ENCODE measurements at places on chromosomes 7 and 10. TPM values are rescaled to one million over a fixed set of nuclear protein-coding genes. Genes with fewer than 3 reads are reported as not detected.
A peak's percentile ranks its signal among the peaks of the same experiment; 100 is the strongest.

The PLPP4 gene
- not detected for total RNA-seq

The TYW1B gene
- total RNA-seq: 9.8 TPM

- DNase-seq: no peak
These were observed 158.0 kb downstream of the IPMK start for GRCh38 chr10:58109731-58110130.

GRCh38 chr10:71443676-71444075 is 47.0 kb downstream of the CDH23 start:
- DNase-seq: no peak

GRCh38 chr10:89710753-89711152 is 9.4 kb downstream of the KIF20B start:
- no peak for DNase-seq

The MAGI2 gene
- total RNA-seq: 0.94 TPM

GRCh38 chr10:103614306-103615158 is 121.0 kb downstream of the NEURL1 start:
- DNase-seq: no peak

- peak; percentile 87 for DNase-seq
These were observed 573 bp downstream of the TFR2 start for GRCh38 chr7:100640517-100641440.

The SLC12A9 gene
- total RNA-seq: 20.2 TPM

DNA sequence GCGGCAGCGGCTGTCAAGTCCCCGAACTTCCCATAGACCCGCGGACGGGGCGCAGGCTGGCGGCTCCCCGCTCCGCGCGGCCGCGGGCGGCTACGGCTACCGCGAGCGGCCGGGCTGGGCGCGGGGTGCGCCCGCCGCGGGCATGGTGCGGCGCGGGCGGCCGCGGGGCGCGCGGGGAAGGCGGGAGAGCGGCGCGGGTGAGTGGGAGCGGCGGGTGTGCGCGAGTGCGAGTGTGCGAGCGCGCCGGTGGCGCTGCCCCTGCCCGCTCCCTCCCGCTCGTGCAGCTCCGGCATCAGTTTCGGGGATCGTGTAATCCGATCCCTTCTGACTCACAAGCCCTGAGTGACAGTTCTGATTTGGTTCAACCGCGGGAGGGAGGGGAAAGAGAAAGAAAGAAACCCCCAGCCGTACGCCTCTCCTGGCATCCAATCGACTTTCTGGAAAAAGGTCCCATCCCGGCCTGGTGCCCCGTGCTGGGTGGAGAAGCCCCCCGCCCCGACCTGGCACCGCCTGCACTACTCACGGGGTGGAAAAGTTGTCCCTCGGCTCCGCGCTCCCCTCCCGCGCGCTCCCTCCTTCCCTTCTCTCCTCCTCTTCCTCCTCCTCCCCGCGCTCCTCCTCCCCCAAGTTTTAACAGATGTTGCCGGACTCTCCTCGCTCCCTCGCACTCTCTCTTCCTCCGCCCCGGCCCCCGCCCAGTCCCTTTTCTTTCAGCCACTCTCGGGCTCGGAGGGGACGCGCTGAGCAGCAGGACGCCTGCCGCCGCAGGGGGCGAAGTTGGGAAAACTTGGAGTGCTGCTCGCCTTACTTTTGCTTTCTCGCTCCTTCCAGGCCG is at the start of gene GLI3:
Gene GLI3 (minus strand): TSS at position 234 of the 835 bp plus-strand sequence. CDS start 13,956 bp downstream, outside the sequence.
- peak; percentile 70 for DNase-seq

The TLX1 gene
- 0.33 TPM for total RNA-seq

The PHKG1 gene
- total RNA-seq: 0.29 TPM

DNA sequence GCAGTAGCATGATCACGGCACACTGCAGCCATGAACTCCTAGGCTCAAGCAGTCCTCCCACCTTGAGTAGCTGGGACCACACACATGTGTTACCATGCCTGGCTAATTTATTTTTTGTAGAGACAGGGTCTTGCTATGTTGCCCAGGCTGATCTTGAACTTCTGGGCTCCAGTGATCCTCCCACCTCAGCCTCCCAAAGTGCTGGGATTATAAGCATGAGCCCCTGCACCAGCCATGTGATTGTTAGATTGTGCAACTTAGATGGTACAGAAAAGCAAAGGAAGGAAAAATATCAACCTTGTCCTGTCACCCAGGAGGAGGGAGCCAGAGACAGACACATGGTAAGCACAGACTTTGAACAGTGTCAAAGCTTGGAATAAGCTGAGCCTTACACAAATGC is 73.5 kb downstream of the CCNY start:
- DNase-seq: no peak

GRCh38 chr7:149620961-149621360 is 123.4 kb upstream of the ZNF746 start:
- DNase-seq: no peak

GRCh38 chr7:39987641-39988347 is 37.7 kb downstream of the CDK13 start:
- no peak for DNase-seq

The BAIAP2L1 gene
- 22.9 TPM for total RNA-seq

The POT1 gene
- 63.6 TPM for total RNA-seq

GRCh38 chr10:93503075-93503474 is 6.7 kb downstream of the CEP55 start:
- DNase-seq: no peak

The NODAL gene
- total RNA-seq: not detected

- no peak for DNase-seq
These were observed 22.5 kb downstream of the ST8SIA6 start for GRCh38 chr10:17431871-17432311.

GRCh38 chr7:141113131-141113530 is 39.3 kb downstream of the TMEM178B start:
- no peak for DNase-seq

- DNase-seq: no peak
These were observed 4.6 kb downstream of the VWA2 start for GRCh38 chr10:114243661-114244060.

The LBX1 gene
- total RNA-seq: not detected

The UTF1 gene
- total RNA-seq: 0.16 TPM

DNA sequence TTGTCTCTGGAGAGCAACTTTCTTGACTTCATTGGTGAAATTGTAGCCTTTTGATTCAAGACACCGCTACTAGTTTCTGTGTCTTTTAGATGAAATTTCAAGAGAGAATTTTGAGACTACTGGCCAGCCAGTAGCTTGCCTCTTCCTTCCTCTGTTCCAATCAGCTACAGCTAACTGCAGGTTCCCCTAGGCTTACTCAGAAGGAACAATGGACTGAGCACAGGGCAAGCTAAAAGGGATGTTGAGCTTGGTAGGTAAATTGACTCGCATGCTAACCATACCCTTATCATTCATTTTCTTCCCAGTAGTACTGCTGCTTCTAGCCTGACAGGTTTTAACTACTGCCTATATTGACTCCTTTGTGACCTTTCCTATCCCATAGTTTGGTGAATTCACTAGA is 81.1 kb downstream of the RUNDC3B start:
- DNase-seq: no peak

- DNase-seq: no peak
These were observed 33.5 kb upstream of the PRSS37 start for GRCh38 chr7:141874787-141875186.

The HGF gene
- 0.02 TPM for total RNA-seq

All from K562 (cell line).